Neural crest cell (in vitro differentiated cells): ENCODE measurements at places on chromosomes 13 and 19.

DNA sequence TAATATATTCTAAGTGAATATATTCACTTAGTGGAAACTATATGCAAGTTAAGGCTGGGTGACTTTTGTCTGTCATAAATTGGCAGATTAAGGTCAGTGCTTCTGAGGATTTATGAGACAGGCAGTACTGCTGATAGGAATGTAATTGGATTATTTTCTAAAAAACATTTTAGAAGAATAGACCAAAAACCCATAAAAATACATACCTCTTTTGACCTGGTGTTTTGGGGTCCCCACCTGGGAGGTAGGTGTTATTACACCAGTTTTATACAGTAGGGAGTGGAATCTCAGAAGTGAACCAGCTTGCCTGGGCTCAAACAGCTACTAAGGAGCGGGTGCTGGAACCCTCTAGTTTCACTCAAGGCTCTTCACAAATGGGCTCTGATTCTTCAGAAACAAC lies 25.3 kb downstream of the COG3 start:
- DNase-seq, result no peak

DNA sequence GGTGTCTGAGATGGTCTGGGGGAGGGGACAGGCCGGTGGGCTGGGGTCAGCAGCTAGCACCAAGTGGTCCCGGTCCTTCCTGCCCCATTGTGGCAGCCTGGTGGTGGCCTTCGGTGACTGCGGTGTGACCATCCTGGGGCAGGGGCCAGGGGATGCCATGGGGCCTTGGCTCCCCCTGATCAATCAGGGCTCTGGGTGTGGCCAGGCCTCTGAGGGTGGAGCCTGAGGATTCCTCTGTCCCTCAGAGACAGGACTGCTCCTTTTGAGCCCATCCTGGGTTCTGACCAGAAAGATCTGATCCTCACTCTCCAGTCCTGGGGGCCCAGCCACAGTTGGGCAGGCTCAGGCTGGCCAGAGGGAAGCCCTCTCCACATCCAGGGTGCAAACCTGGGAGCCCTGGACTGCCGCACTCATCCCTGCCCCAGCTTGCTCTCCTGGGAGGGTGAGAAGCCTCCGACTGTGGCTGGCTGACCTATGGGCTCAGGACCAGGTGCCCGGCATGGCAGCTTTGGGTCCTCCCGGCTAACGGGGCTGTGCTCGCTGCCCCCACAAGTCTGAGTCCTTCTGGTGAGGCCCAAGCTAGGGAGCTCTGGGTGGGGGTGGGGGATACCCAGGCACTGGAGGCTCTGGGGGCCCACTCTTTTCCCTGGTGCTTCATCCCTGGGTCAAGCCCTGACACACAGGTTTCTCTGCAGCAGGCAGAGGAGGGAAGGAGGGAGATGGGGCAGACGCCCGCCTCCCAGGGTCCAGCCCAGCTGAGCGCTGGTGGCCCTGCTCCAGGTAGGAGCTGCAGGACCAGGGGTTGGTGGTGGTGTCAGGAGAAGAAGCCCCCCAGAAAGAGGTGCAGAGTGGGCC lies 59.5 kb downstream of the IER2 start:
- no peak for DNase-seq

DNA sequence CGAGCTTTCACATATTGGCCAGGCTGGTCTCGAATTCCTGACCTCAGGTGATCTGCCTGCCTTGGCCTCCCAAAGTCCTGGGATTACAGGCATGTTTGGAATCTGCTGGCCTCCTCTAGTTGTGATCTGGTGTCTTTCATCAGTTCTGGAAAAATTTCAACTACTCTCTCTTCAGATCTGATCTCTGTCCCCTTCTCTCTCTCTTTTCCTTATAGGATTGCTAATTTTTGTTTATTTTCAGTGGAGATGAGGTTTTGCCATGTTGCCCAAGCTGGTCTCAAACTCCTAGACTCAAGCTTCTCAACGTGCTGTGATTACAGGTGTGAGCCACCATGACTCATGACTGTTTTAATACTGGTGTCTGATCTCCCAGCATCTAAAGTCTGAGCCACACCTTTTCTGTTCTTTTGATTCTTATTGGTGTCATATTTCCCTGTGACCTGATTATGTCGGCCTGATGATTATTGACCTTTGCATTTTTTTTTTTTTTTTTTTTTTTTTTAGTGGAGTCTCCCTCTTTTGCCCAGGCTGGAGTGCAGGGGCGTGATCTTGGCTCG lies 10.4 kb upstream of the NANOS2 start:
- no peak for DNase-seq

- DNase-seq, result no peak
Measured at GRCh38 chr13:85486663-85487062, 312.6 kb downstream of the SLITRK6 start.

DNA sequence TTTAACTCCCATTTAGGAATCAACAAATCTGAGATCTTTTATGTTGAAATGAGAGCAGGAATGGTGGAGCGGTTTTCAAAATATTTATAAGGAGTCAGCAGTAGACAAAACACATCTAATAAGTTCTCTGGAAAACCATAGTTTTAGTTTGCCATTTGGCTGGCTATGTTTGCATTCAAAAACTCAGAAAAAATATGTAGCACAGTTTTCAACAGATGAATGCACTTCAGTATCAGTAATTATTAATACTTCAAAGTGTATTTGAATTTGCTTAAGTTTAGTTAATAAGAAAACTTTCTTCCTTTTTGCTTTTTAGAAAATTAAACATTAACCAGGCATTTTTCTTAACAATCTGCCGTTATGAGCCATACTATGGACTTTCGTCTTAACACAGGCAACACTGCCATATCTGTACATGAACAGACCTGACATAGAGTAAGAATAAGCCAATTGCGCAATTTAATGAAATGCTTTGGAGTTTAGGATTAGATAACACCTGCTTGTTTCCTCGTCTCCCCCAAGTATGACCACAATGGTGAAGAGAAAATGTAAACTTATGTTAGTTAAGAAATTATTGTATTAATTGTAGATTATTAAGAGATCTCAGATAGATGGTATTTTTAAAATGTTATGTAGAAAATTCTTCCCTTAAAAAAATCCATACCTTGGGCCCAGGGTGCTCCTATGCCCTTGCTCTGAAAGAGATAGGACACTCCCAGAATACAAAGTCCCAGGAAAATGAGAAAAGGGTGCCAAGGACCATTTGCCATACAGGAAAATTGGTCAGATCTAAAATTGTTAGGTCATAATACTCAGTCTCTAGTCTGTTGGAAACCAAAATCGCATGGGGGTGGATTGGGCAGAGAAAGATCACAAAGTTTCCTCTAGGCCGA lies 552.3 kb upstream of the ARGLU1 start:
- no peak for DNase-seq

DNA sequence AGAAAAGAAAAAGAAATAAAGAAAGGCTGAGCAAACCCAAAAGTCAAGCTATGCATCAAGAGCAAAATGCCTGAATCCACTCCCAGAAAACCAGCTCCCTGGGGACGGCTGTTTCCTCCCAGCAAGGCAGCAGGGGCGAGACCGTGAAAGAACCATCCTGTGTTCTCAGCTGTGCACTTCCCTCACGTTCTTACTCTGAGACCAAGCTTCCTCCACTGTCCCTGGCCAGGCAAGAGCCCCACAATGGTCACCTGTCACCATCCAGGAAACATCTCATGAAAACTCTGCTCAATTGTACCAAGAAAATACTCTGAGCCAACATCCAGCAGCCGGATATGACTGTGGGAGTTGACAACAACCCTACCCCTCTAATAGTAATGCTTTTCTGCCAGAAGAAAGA lies 22.9 kb downstream of the RAB20 start:
- no peak for DNase-seq

- DNase-seq, result no peak
Measured at GRCh38 chr19:48006762-48007161, 12.3 kb downstream of the ELSPBP1 start.

DNA sequence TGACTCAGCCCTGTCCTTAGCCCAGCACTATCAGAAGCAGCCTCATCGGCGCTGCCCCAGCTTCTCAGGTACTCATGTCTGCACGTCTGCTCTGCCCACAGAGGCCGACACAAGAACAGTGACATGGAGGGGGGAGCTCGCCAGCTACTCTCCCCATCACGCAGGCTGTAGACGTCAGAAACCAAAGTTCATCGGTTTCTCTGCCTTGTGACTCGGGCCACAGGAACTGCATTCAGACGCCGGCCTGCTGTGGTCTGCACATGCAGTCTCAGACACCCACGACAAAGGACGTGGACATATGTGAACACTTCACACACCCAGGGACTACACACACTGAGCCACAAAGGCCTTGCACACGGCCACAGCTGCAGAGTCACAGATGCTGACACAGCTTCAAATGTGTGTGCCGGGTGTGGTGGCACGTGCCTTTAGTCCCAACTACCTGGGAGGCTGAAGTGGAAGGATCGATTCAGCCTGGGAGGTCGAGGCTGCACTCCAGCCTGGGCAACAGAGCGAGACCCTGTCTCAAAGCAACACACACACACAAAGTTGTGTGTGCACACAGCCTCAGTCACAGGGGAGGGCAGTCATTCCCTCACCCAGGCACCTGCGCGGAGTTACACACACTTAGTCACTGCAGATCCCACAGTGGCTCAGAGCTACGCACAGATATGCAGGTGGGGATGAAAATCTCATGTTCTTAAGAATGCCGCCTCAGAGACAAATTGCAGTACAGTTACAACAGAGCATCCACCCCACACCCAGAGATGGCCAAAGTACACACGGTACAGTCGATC lies 4.9 kb upstream of the ZFP36 start:
- DNase-seq, result no peak

DNA sequence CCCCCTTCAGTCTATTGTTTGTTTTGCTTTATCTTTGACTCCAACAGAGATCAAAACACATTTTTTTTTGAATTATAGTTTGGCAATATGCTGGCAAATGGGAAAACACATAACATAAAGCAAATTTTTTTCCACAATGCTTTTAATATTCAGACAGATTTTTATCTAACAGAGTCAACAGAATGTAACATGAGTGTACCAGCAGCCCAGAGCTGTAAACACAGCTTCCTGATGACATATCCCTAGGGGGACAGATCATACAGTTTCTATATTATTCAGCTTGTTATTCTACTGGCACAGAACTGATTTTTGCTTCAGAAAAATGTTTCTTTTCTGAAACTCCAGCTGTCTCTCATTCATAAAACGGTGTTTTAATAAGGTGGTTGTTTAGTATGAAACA lies 168.8 kb downstream of the OLFM4 start:
- no peak for DNase-seq

GRCh38 chr19:38773469-38774177 lies at the start of gene LGALS7:
TSS of gene LGALS7 (minus strand) at chr19:38773517. CDS start at chr19:38773492, 25 bp downstream.
- DNase-seq, result no peak

DNA sequence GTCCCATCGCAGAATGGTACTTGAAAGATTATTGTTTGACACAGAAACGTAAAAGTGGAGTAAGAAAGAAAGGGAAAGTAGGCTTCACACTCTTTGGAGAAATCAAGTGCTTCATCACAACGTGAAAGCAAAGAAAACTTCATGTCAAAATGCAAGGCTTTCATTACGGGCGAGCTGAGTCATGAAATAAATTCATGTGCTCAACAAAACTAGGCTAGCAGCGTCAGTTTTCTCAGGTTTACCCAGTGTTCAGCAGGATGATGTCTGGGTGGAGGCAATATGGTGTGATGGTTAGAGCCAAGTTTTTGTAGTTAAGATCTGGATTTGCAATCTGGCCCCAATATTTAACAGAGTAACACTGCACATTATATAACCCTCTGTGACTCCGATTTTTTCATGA lies 128.0 kb downstream of the TRPC4 start:
- DNase-seq, result no peak

GRCh38 chr13:49690133-49690994 lies 922 bp downstream of the EBPL start:
- no peak for DNase-seq

- no peak for DNase-seq
Measured at GRCh38 chr13:105502193-105502592, 1033.3 kb downstream of the EFNB2 start.
